ENCODE measurements at places on chromosomes 3 and 15.
A peak's percentile ranks its signal among the peaks of the same experiment; 100 is the strongest.

GRCh38 chr15:28786521-28786920 is 61.9 kb downstream of the GOLGA6L7 start:
- DNase-seq, result no peak

- DNase-seq, result no peak
Measured at GRCh38 chr3:140532793-140533330, 145.0 kb upstream of the TRIM42 start.

DNA sequence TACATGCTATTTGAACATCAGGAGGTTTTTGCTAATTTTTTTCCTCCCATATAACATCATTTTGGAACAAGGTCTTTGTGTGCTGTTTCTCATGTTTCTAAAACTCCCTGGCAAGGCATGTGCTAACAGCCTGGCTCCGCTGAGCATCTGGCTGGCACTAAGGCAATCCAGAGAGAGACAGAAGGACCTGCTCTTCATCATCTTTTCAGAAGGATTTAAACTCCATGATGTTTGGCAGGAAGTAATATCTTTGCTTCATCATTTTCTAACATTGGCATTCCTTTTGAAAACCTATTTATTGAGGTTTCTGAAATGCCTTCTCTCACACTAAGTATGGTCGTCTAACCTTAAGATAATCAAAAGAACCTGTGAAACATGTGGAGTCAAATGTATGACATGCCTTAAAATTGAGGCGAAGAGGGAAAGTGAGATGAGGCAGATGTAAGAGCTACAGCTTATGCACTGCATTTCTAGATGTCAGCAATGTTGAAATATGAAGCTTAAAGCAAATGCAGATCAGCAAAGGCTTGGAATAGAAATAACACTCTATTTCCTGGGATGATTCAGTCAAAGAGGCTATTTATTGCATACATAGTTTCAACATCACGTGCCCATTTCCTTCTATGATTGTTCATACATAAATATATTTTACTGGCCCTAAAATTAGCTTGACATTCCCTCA is 592.0 kb downstream of the ZNF385D start:
- DNase-seq, result no peak

DNA sequence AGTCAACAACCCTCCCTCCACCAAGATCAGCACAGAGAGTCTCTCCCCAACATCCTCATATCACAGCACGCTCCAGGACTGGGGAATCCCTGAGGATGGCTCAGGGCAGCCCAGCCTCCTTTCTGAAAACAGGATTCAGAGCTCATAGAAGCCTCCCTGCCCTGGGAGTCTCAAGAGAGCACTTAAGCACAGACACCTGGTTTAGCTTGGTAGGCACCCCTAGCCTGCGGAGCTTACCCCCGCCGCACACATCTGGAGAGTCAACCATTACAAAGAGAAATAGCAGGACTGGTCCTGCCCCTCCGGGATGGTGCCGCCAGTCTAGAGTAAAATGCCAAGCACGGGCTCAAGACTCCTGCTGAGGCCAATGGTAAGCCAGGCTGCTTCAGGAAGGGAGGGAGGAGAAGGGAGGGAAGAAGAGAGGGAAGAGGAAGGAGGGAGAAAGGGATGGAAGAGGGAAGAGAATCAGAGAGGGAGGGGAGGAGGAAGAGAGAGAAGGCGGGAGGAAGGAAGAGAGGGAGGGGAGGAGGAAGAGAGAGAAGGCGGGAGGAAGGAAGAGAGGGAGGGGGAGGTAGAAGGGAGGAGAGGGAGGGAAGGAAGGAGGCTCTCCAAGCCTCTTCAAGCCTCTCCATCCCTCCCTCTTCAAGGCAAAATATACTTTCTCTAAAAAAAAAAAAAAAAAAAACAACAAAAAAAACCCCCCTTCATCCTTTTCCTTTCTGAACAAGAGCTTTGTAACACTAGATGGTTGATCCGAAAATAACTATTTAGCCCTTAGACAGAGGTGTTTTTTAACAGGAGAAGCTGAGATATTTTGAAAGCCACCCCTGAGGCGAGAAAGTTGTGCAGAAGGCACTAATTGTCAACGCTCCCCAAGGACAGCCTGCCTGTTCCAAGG is 278.6 kb upstream of the TLE3 start:
- DNase-seq, result no peak

GRCh38 chr3:115160295-115160694 is 13.2 kb upstream of the ZBTB20 start:
- no peak for DNase-seq

DNA sequence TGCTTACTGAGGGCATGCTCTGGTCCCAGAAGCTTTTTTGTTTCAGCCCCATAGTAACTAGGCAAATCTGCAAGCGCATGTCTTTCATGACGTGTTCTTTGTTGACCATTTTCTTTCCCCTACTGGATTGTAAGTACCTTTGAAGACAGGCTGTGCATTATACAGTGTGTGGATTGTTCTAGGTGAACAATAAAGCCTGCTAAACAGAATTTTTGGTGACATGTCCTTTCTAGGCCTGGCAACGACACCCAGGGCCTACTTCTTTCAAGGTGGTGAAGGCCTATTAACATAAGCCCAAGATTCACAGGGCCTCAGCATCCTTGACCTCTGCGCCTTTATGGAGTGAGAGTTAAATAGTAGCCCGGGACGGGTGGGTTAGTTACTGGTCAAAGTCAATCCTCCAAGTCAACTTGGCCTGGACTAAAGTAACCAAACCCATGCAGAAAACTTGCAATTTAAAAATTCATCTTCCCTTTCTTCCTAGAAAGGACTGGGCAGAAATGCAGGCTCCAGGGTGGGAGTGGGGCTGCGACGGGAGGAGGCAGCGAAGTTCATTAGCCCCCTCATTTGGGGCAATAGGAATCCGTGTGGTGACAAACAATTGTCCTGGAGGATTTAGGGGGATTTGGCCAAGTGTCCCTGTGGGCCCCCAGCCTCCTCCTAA is 37.6 kb upstream of the TRIM71 start:
- no peak for DNase-seq

DNA sequence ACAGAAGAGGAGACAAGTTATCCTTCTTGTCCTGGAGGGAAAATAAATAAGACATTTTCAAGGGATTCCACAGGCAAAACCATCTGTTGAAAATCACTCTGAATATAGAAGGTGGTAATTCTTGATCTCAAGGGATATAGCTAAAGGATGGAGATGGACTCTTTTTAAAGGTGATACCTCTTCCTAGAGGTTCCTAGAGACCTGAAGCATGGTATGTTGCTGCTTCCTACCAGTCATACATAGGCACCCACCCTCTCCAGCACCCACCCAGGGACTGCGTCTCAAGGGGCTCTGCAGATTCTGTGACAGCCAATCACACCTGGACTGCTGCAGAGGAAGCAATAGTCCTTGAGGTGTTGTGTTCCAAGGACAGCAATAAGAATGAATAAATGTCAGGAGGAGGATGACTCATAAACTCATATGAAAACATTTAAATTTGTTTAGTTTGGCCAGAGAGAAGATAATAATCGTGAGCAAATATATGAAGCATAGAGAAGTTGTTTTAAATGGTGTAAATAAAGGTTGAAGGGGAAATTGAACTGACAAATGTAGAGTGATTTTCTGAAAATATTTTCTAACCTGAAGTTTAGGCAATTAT is 741.6 kb upstream of the CBLB start:
- DNase-seq, result no peak

DNA sequence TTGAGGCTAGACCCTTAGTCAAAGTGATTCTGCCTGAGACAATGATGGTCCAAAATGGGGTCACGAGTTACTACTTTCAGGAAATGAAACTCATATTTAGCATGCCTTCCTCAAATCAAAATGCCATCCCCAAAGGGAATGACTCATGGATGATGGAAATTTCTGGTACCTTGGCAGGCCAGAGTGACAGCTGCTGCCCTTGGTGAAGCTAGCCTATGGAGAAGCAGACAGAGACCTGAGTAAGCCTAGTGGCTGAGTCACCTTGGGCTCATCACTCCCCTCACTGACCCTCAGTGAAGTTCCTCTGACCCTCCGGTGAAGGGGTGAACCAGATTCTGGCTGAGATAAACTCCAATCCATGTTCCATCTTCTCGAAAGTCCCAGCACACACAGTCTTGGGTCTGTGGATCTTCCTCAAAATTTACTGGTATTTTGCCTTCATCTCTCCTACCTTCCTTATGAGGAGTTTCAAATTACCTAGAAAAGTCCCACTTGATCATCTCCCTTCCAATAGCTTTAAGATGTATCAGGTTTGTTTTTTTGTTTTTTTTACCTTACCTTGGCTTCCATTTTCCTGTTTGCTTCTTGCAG is 54.5 kb upstream of the ABHD17C start:
- DNase-seq, result no peak

DNA sequence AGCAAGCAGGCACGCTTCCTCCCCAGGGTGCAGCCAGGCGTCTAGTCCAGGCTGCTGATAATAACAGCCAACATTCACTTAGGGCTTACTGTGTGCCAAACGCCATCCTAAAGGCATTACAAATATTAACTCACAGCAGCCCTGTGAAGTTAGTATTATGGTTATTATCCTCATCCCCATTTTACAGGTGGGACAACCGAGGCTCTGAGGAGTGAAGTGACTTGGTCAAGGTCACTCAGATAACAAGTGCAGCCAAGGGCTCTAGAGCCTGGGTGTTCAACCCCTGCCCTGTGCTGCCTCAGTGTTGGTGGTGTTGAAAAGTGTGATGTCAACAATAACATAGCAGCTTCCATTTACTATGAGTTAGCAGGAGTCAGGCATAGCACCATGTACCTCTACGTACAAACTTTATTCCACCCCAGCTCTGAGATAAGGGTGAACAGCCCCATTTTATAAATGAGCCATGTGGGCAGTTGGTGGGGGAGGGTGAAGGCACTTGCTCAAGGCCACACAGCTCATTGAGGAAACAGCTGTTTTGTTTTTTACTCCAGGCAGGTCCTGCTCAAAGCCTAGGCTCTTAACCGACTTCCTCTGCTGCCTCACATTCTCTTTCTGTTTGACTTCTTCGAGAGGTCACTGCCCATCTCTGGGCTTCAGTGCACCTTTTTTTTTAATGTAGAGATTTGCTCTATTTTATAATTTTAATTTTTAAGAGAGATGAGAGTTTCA is 24.0 kb upstream of the TRH start:
- no peak for DNase-seq

GRCh38 chr15:62109437-62109836 is 42.7 kb downstream of the C2CD4A start:
- no peak for DNase-seq

- DNase-seq, result no peak
Measured at GRCh38 chr3:168091302-168091858, 4.3 kb downstream of the GOLIM4 start.

GRCh38 chr3:98589331-98590036 is 3.9 kb downstream of the CPOX start:
- no peak for DNase-seq

DNA sequence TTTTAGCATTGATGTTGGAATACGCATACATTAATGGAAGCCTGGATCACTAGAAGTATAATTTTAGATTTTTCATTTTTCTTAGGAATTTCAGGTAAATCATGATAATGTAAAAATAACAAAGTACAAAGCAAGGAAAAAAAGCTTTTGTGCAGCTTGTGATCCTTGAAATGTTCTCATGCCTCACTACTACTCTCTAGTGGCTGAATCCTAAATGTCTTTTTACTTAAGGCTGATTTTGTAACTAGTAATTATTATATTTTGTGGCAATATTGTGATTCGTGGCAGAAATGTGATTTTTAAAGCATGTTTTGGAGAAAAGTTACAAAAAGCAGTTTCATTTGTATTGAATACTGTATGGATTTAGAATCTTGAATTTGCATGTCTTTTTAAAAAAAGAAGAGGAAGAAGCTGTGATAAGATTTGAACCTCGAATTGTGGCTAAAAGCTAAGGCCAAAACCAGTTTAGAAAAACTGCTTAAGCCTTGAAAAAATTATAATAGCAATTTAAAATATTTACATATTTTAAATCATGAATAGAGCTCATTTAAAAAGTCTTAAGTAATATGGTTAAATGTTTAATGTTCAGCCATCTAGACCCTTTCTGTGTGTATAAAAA is 39.0 kb downstream of the U2SURP start:
- DNase-seq, result peak; percentile 10

- DNase-seq, result no peak
Measured at GRCh38 chr3:52839892-52840545, 5.2 kb upstream of the MUSTN1 start.

DNA sequence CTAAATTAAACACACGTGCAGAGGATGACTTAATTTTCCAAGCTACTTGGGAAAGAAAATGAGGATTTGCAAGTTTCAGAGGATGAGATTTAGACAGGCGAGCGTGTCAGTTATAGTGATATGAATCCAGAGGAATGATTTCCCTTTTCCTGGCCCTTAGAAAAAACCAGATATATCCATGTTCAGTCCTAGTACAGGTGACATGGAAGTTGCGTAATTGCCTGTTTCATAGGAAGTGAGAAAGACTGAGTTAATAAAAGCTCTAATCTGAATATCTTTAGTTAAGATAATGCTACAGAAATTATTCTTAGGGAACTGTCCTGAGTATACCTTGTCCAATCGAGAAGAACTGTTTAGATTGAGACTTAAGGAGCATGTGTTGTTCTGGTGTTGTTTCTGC is 490.5 kb downstream of the ZNF385D start:
- no peak for DNase-seq

DNA sequence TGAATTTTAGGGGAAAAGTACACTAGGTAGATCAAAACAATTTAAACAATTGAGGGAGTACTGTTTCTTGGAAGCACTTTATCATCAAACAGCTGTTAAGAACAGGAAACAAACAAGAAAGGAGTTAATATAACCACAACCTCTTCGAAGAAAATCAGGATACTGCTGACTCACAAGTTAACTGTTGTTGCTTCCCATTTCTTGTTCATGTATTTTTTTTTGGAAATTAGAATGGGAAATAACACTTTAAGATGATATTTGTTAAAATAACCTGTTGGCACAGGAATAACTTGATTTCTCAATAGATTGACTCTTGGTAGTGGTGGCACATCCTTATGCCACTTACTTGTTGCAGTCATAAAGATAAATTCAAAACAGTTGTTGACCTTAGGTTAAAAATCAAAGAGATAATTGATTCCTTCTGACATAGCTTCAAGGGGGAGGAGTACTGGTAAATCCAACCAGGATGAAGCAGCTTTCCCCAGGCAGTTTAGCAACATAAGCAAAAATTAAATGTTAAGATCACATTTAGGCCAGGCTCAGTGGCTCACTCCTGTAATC is 3.3 kb downstream of the BNIP2 start:
- no peak for DNase-seq

GRCh38 chr15:101210466-101210865 is 41.4 kb downstream of the CHSY1 start:
- no peak for DNase-seq

GRCh38 chr15:72339777-72340177 is 19.8 kb upstream of the CELF6 start:
- no peak for DNase-seq

GRCh38 chr3:174419216-174419615 is 439.9 kb upstream of the NAALADL2 start:
- DNase-seq, result no peak

DNA sequence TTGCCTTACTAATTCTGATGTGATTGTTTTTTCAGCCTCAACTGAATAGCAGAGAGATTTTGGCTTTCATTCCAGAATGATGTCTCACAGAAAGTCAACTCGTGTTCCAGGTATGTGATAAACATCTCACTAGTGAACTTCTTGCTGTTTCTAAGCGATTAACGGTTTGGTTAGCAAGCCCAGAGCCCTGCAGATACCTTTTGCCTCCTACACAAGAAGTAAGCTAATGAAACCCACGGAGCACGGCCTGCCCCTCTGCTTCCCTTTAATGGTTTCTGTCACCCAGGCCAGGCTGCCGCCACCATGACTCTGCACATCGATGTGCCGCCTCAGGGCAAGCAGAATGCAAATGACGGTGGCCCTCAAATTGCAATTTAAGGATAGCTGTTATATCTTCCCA is 155.9 kb upstream of the ICE2 start:
- DNase-seq, result no peak

All from activated CD4-positive, alpha-beta T cell treated with anti-CD3 and anti-CD28 coated beads, Interleukin-2, amount 50 U/mL, for 16 hours (primary cell).